ENCODE measurements at places on chromosomes 1 and 21.

- H3K27ac ChIP-seq: no peak overlapping the region
- no peaks in the 10 kb centered on the region for H3K4me1 ChIP-seq
- H3K27me3 ChIP-seq: peaks cover 1% of the 10 kb centered on the region
- no peak for DNase-seq
These were observed 132.8 kb upstream of the CD34 start for GRCh38 chr1:208043691-208044181.

DNA sequence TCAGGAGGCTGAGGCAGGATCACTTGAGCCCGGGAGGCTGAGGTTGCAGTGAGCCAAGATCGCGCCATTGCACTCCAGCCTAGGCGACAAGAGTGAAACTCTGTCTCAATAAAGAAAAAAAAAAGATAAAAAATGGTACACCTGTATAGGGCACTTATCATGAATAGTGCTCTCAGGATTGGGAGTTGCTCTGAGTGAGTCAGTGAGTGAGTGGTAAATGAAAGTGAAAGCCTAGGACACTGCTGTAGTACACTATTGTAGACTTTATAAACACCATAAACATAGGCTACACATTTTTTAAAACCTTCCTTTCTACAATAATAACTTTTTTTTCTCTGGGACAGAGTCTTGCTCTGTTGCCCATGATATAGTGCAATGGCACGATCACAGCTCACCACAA is 16.8 kb downstream of the PHTF1 start:
- no peak overlapping the region for H3K27ac ChIP-seq
- no peak for DNase-seq
- peaks cover 20% of the 10 kb centered on the region for H3K36me3 ChIP-seq
- H3K27me3 ChIP-seq: no peaks in the 10 kb centered on the region
- H3K4me1 ChIP-seq: peaks cover 8% of the 10 kb centered on the region

GRCh38 chr1:72253132-72253531 is 29.2 kb downstream of the NEGR1 start:
- DNase-seq: no peak
- no peak overlapping the region for H3K27ac ChIP-seq
- H3K4me3 ChIP-seq: no peak overlapping the region
- H3K36me3 ChIP-seq: no peaks in the 10 kb centered on the region

- no peaks in the 10 kb centered on the region for H3K36me3 ChIP-seq
- H3K4me3 ChIP-seq: peak overlapping the region; percentile 71
- peak overlapping the region; percentile 64 for H3K27ac ChIP-seq
- H3K4me1 ChIP-seq: peaks cover 48% of the 10 kb centered on the region
- H3K27me3 ChIP-seq: no peaks in the 10 kb centered on the region
These were observed 64.6 kb downstream of the IER5 start for GRCh38 chr1:181152892-181153633.

- H3K4me3 ChIP-seq: no peak overlapping the region
- no peaks in the 10 kb centered on the region for H3K36me3 ChIP-seq
- DNase-seq: no peak
- H3K4me1 ChIP-seq: peaks cover 2% of the 10 kb centered on the region
- H3K27ac ChIP-seq: no peak overlapping the region
- peaks cover 7% of the 10 kb centered on the region for H3K27me3 ChIP-seq
These were observed 93.1 kb upstream of the TMPRSS2 start for GRCh38 chr21:41600961-41601572.

DNA sequence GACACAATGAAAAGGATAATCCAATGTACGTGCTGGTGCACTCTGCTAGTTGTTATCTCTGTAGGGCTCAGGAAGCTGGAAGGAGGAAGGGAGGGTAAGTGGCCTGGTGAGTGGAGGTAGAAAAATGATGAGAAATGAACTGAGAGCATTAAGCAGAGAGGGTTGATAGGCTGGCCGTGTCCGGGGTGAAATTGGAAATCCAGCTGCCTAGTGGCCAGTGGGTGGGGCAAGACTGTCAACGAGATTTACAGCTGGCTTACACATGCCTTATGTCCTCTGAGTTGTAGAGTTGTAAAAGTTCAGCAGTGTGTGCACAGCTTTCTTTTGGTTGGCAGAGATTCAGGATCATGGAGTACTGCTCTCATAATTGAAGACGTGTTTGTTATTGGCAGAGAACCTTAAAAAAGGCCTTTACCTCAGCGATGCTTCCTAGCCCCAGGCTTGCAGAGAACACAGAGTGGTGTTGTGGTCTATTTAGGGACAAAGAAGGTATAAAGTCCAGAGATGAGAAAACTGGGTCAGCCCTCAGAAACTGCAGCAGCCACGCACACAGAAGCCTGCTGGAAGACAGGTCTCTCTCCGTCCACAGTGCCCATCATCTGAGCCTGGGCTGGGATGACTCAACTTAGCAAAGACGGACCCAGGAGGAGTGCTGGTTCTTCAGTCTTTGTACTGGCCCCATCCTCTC is 132.4 kb downstream of the EDEM3 start:
- H3K27ac ChIP-seq: no peak overlapping the region
- H3K4me1 ChIP-seq: no peaks in the 10 kb centered on the region
- no peak for DNase-seq
- H3K27me3 ChIP-seq: no peaks in the 10 kb centered on the region
- no peaks in the 10 kb centered on the region for H3K36me3 ChIP-seq
- H3K4me3 ChIP-seq: no peak overlapping the region

DNA sequence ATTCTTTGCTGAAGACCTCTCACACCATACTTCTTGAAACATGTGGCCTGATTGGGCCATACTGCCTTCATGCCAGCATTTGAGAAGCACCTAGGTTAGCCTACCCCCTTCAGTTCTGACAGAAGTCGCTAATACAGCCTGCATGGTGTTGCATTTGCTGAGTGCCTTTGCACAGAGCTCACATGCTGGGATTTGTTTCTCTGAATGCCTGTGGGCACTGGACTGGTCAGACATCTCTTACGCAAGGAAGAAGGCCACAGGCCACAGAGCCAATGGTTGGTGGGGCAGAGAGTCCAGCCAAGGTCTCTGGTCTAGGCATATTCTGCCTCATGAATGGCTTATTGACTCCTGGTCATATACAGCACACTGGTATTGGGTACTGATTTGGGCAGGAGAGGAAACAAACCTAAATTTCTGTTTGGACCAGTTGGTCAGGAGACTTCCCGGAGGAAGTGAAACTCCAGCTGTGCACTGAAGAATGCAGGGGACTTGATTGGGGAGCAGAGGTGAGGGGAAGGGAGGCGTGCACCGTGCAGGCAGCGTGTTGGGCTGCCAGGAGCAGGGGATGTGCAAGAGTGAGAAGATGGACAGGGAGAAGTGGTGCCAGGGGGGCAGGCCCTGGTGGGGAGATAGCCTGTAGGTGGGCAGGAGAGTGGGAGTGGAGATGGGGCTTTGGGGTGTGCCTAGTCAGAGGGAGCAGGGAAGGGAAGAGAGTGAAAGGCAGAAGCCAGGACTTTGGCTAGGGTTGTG is 18.1 kb downstream of the URB2 start:
- H3K4me1 ChIP-seq: peaks cover 16% of the 10 kb centered on the region
- peaks cover 77% of the 10 kb centered on the region for H3K36me3 ChIP-seq
- no peaks in the 10 kb centered on the region for H3K27me3 ChIP-seq
- no peak overlapping the region for H3K4me3 ChIP-seq
- H3K27ac ChIP-seq: no peak overlapping the region

All from activated B cell treated with CpG ODN at 0.5 μM for 24 hours (primary cell).